ENCODE measurements at places on chromosomes 11 and 22.

GRCh38 chr22:49528420-49528720 is 299.3 kb downstream of the BRD1 start:
- DNase-seq = no peak

DNA sequence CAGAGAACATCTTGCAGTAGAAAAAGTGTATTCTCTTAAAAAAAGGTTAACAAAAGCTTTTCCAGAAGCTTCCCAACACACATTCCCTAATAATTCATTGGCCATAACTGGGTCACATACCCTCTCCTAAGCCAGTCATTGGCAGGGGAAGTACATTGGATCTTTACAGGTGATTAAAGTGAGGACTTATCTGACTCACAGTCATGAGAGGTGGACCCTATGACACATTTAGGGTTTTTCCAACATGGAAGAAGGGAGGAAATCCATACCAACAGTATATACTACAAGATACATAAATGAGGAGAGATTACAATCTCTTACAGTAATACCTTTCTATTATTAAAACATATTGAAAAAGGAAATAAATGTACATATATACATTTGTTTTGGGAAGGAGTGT is 72.2 kb downstream of the CCDC73 start:
- no peak for DNase-seq

DNA sequence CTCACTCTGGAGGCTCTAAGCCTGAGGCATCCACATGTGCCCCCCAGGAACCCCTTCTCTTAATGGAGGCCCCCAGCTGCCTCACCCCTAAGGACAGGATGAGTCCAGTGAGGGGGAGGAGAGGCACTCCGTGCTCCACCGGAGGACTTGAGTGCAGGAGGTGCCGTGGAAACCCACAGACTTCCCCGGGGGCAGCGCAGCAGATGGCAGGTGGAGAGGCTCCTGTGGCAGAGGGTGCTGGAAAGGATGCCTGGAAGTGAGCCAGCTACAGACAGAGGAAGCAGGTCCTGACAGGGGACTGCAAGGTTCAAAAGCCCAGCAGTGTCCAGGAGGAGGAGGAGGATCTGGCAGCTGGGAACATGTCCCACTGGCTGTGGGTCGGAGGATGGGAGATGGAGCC is 1384.0 kb downstream of the TBC1D22A start:
- no peak for DNase-seq

DNA sequence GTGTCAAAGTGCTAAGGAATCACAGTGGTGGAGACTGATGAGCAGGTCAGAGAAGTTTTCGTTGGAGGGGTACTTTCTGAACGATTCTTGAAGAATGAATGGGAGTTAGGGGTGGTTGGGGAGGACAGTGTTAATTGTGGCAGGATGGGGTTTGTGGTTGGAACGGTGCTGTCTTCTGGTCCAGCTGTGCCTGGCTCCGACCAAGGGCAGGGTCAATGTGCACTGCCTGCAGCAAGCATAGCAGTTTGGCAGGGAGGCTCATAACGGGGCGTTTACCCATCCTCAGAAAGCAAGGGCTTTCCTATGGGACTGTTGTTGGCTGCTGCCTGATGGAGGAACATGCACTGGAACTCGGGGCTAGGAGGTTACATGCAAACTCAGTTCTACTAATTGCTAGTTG is 265.8 kb downstream of the KIRREL3 start:
- no peak for DNase-seq

GRCh38 chr22:29081517-29082236 is 8.8 kb downstream of the KREMEN1 start:
- no peak for DNase-seq

- no peak for DNase-seq
Observed at GRCh38 chr11:23947883-23948282, 549.0 kb upstream of the LUZP2 start.

GRCh38 chr11:57233702-57234101 is 3.3 kb downstream of the APLNR start:
- DNase-seq = no peak

Data from GM13977 (cell line).